NCI-H2081 treated with DMSO at 0.1 percent for 48 hours (cell line): ENCODE measurements at places on chromosomes 13 and 19.

- DNase-seq: no peak
Observed at GRCh38 chr13:41707194-41707821, 250.0 kb downstream of the RGCC start.

GRCh38 chr19:19460761-19461265 is 54.5 kb downstream of the TSSK6 start:
- DNase-seq: no peak

DNA sequence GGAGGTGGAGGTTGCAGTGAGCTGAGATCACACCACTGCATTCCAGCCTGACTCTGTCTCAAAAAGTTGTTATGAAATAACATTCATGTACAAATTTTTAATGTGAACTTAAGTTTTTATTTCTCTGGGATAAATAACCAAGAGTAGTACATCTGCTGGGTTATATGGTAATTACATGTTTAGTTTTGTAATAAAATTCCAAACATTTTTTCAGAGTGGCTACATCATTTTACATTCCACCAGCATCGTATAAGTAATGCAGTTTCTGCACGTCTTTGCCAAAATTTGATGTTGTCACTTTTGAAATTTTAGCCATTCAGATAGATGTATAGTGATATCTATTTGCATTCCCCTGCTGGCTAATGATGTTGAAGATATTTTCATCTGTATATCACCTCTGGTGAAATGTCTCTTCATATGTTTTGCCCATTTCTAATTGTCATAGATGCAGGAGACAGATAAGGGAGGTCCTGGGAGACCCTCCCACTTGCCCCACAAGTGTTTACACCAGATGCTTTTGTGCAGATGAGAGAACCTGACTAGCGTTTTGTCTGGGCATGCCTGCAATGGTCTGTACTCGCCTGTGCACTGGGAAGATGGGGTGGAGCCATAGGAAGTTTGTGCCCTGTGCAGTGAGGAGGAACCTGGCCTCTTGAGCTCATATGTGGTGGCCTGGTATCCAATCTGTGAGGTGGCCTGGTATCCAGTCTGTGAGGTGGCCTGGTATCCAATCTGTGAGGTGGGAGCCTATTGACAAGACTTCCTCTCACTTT is 12.7 kb upstream of the KBTBD6 start:
- DNase-seq: no peak

GRCh38 chr13:50842251-50842989 is 1.1 kb downstream of the DLEU7 start:
- DNase-seq: no peak

DNA sequence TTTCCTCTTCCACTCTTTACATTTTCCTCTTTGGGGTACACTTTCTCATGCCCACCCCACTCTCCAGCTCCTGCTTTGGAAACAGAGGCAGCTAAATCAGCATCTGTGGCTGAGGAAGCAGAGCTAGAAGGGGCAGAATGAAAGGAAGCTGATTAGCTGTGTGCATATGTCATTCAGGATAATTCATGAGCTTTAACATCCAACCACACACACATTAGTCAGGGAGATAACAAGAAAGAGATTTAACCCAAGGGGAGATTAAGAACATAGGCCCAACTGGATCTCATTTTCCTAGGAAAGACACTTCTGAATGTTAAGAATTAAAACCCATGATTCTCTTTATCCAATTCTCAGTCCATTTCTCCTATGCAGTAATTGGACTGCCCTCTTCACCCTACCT is 405.5 kb downstream of the TBC1D4 start:
- no peak for DNase-seq

GRCh38 chr19:45816236-45817009 is 1.3 kb upstream of the RSPH6A start:
- no peak for DNase-seq

DNA sequence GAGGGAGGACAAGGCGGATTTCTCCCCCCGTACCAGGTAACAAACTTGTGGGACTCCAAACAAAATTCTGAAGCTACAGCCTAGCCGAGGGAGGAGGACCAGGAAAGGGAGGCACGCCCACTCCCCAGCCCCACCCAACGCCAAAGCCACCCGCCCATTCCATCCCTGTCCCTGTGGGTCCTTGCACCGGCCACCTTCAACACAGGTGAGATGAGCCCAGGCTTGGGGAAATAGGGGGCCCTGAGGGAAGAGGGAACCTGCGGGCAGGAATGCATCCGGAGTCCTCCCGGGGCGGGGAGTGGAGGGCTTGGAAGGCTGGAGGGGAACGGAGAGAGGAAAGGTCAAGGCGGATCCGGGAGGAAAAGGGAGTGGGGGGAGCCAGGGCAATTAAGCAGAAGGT is at the start of gene BEST2:
TSS of gene BEST2 (plus strand) at position 157 of the 400 bp plus-strand sequence. CDS start 802 bp downstream, outside the sequence.
- DNase-seq: no peak

DNA sequence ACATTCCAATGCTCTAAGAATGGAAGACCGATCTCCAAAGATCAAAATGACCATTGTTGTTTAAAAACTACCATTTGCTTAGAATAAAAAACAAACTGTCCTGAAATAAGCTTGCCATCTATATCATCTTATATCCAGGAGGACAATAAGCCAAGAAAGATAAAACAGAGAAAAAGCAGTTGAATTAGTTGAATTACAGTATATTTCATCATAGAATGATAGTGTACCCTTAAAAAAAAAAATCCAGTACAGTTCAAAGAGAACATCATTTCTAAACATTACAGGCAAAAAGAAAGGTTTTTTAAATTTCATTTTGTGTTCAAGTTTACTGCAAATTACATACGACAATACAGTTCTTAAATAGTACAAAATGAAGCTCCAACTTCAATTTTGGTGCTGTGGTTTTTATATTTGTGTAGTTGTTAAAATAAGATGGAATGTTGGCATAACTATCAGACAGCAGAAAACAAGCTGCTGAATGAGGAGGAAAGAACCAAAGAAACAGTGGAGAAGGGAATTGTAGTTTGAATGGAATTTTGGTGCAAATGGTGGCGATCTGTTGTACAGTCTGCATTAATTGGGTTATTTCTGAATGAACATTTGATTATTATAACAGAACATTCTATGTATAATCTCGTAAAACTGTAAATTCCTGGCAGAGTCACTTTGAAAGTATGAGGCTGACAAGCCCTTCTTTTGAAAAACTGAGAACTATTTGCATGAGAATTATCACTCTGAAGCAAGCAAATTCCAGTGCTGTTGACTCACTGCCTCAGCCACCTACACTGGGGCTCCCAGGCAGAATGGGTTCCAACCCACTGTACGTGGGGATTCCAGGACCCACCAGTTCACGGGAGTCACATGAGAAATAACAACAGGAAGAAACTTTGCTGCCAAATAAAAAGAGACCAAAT is 37.7 kb downstream of the LHFPL6 start:
- DNase-seq: no peak

DNA sequence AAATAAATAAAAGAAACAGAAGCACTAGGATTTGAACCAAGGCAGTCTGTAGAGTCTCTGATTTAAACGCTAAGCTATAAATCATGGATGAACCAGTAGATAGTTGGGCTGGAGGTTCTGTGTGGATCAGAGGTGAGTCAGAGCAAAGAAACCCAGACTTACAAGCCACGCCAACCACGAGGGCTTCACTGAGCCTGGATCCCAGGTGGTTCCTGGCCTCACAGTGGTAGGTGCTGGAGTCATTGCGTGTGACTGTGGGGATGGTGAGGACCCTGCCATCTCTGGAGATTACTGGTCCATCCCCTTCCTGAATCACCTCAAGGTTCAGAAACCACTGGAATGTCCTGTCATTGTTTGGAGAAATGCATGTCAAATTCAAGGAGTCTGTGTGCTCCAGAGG is 19.3 kb upstream of the CEACAM20 start:
- DNase-seq: no peak

DNA sequence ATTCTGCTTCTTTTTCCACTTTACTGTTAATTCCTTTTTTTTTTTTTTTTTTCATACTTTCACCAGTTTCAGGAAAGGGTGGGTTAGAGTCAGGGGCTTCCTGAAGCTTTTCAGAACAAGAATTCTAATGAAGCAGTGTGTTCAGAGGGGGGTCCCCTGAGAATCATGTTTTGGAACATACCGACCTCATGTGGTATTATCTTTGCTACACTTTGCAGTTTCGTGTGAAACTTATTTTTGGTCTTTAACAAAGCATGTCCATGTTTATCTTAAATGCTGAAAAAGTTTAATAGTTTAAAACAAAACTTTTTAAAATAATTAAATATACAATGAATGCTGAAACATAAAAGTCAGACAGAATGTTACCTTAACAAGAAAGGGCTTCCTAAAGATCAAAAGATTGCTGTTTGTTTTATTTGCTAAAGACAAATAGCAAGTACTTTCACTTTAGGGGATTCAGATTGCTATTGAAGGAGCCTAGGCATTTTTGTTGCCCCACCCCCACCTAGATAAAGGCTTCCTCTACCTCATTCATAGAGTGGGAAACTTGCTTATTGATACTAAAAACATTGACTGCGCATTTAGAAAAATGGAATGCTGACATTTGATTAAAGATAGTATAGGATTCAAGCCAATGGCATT is 21.1 kb upstream of the POMP start:
- no peak for DNase-seq

DNA sequence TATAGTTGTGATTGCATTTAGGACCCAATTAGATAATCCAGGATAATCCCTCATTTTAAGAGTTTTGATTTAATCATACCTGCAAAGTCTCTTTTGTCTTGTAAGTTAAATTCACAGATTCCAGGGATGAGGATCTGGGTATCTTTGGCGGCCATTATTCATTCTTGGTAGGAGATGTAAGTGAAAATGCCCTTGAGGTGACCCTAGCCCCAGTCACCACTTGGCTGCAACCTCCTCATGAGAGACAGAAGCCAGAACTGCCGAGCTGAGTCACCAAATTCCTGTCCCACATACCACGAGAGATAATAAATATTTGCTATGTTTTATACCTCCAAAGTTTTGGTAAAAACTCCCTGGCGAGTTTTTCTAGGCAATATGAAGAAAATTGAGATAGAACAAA is 389.4 kb downstream of the RFC3 start:
- no peak for DNase-seq

- DNase-seq: no peak
Observed at GRCh38 chr13:113666329-113666670, 719 bp upstream of the GRK1 start.

GRCh38 chr13:40764587-40765403 is 6.2 kb downstream of the MRPS31 start:
- DNase-seq: no peak

- no peak for DNase-seq
Observed at GRCh38 chr13:39263531-39263930, 225.3 kb downstream of the NHLRC3 start.

DNA sequence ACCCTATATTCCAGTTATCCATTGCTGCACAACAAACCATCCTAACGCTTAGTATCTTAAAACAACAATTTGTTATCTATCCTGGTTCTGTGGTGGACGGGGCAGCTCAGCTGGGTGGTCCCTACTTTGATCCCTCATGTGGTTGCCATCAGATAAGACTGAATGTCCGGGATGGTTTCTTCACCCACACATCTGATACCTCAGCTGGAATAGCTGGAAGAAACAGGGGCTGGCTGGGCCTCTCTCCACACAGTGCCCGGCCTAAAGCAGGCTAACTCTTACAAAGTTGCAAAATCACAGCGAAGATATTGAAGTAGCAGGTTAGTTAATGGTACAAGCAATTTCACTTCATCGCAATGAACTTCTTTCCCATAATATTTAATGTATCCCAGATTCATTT is 3.7 kb upstream of the MRPS31 start:
- no peak for DNase-seq

DNA sequence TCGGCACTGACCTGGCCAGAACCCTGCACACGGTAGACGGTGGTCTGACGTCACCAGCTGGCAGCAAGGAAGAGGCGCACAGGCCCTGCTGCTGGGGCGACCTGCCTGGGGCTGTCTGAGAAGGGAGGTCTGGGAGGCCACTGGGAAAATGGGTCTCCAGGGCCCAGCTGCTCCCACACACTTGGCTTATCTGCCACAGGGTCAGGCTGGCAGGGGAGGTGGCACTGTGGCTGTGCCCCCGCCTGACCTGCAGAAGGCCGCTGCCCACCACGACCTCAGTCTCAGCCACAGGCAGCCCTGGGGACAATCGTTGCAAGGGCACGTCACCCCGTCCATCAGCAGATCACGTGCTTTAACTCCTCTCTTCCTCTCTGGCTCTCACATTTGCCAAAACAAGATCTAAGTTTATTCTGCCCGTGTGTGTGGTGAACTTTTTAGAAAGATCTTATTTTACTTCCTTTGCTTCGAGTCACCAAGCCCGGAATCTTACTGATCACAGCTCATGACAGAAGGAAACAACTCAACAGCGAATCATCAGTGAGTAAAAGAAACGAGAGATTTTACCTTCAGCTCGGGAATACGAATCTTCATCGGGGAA is 45.2 kb upstream of the RANBP3 start:
- no peak for DNase-seq

DNA sequence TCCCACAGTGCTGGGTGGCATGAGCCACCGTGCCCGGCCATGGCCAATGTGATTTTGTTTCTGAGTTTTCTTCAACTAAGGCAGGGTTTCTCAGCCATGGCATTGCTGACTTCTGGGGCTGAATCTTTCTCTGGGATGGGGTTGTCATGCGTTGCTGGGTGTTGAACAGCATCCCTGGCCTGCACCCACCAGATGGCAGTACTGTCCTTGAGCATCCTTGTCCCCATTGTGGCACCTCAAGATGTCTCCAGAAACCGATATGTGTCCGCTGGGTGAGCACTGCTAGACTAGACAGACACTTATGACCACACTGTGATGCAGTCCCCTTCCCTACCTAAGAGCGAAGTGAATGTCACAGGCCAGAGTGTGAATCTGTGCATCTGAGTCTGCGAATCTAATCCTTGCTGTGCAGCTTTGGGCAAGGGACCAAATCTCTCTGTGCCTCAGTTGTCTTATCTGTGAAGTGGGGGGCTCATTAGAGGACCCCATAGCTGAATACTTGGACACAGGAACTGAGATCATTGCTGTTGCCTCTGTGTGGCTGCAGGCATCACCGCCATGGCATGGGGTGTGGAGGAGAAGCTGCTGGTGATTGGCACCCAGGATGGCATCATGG is 50.3 kb upstream of the SIN3B start:
- no peak for DNase-seq

- DNase-seq: no peak
Observed at GRCh38 chr19:29704562-29705558, 10.2 kb downstream of the C19orf12 start.

DNA sequence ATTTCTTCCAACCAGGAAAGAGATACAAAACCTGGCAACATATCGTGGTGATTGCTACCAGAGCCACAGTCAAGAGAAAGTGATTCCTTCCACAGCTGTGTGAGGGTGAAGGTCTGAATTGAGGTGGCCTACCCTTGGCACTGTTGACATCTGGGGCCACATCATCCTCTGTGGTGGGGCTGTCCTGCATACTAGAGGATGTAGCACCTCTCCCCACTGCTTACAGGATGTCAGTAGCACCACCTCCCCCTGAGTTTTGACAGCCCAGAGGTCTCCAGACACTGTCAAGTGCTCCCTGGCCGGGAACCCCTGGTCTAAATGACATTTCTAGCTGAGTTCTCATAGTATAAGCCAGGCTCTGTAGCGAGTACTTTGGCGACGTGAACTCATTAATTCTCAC is 15.5 kb downstream of the PTGER1 start:
- no peak for DNase-seq

DNA sequence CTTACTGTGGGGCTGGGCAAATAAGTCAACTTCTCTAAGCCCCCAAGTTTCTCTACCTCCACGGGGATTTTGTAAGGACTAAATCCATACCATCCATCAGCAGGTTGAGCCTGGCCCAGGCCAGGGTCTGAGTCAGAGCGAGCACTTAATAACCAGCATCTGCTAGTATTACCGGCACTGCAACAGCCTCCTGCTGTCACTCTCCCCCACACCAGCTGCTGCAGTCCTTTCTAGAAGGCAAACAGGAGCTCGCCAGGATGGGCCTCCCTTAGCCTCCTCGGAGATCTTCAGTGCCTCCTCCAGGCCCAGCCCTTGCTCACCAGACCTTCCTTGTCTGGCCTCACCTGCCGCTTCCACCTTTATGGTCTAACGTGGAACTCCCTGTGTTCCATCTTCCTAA is 3.2 kb downstream of the NAPA start:
- DNase-seq: no peak
